ENCODE measurements at places on chromosomes 16 and 17.

- no peak for DNase-seq
Measured at GRCh38 chr17:1649844-1650501, at the start of gene RILP. RILP (minus strand) TSS chr17:1649866; CDS start chr17:1649804, 62 bp downstream.

DNA sequence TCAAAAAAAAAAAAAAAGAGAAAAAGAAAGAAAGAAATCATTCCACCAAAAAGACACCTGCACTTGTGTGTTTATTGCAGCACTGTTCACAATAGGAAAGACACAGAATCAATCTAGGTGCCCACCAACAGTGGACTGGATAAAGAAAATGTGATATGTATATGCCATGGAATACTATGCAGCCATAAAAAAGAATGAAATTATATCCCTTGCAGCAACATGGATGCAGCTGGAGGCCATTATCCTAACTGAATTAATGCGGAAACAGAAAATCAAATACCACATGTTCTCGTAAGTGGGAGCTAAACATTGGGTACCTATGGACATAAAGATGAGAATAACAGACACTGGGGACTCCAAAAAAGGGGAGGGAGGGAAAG, 5.7 kb upstream of the C16orf92 start:
- DNase-seq, result no peak

GRCh38 chr17:279776-280175, 72.8 kb downstream of the RPH3AL start:
- no peak for DNase-seq

- peak; percentile 52 for DNase-seq
Measured at GRCh38 chr17:30104575-30105339, 11.9 kb upstream of the NSRP1 start.

GRCh38 chr16:82043680-82044584, 8.9 kb downstream of the HSD17B2 start:
- no peak for DNase-seq

GRCh38 chr17:69577098-69577497, 162.6 kb downstream of the MAP2K6 start:
- no peak for DNase-seq

- DNase-seq, result no peak
Measured at GRCh38 chr17:65359016-65359415, 202.4 kb downstream of the AXIN2 start.

GRCh38 chr16:65045961-65046360, 75.9 kb downstream of the CDH11 start:
- DNase-seq, result no peak

GRCh38 chr17:13569398-13570123, 32.2 kb downstream of the HS3ST3A1 start:
- no peak for DNase-seq

DNA sequence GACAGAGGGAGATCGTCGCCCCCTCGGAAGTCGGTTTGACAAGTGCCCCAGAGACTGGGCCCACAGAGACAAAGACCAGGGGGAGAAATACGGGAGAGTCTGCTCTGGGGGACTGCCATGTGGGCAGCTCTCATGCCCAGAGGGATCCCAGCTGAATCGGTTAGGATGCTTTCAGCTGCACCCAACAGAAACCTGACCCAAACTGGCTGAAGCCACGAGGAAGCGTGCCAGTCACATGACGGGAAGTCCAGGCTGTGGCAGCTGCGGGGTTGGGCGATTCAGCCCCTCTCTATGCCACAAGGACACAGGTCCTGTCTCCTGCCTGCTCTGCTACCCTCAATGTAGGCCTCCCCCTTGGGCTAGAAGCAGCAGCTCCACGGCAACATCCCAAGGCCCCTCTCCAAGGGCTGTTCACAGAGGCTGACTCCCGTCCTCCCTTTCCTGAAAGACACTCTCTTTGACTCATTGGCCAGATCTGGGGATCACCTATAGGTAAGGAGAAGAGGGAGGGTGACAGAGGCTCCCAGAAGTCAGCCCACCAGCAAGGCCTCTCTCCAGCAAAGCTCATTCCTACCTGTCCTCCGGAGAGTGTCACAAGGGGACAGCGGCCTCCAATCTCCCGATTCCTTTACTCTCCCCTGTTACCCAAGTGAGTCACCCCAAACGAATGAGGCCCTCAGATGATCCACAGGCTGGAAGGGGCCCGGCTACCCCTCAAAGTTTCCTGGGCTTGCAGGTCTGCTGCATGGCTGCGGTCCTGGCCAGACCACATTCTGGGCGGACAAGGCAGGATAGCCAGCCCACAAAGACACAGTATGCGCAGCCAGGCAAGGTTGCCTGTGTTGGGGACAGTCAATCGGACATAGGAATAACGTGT, 75.8 kb downstream of the RBFOX3 start:
- DNase-seq, result no peak

- DNase-seq, result no peak
Measured at GRCh38 chr17:29384901-29385300, 5.3 kb upstream of the TAOK1 start.

DNA sequence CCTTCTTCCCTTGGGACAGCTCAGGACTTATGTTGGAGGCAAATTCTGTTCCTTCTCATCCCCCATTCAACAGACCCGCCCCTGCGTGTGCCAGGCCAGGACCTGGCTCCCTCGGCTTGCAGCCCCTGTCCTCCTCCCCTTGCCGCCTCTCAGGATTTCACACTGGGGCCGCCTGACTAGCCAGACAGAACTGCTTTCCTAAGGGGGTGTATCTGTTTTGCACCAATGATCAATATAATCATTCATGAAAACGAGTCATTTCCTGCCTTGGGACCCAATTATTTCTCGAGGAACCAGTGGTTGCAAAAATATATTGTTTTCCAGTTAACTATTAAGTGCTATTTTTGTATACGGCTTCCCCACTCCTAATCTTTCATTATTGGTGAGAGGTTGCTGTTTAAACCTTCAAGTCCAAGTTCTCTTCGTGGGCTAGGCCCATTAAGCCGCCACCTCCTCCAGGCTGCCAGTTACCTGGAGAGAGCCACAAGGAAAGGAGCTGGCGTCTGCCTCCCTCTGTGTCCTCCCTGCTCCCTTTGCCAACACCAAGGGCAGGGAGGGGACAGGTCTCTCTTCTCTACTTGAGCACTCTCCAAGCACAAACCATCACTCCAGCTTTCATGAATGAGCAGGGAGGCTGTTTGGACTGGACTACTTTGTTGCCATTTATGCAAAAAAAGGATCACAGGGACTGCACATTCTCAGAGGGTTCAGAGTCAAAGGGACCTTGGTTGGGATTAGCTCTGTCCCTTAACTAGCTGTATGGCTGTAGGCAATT, 8.9 kb downstream of the DCAKD start:
- DNase-seq, result no peak

DNA sequence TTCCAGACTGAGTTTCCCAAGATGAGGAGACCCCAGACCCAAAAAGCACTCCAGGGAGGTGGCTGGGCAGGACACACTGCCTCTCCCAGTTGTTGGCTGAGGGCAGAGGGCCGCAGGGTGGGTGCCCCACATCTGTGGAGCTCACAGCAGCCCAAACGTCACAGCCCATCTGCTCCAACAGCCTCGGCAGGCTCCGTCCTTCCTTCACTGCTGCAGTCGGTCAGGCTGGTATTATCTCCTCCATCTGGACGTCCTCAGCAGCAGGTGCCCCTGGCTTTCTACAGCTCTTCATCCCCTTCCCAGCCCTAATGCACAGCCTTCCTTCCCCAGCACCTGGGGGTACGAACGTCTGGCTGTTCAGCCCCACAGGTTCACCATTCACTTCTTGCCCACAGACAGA, 55.2 kb downstream of the PRMT7 start:
- DNase-seq, result no peak

GRCh38 chr17:12348476-12348875, 317.2 kb upstream of the MYOCD start:
- no peak for DNase-seq

DNA sequence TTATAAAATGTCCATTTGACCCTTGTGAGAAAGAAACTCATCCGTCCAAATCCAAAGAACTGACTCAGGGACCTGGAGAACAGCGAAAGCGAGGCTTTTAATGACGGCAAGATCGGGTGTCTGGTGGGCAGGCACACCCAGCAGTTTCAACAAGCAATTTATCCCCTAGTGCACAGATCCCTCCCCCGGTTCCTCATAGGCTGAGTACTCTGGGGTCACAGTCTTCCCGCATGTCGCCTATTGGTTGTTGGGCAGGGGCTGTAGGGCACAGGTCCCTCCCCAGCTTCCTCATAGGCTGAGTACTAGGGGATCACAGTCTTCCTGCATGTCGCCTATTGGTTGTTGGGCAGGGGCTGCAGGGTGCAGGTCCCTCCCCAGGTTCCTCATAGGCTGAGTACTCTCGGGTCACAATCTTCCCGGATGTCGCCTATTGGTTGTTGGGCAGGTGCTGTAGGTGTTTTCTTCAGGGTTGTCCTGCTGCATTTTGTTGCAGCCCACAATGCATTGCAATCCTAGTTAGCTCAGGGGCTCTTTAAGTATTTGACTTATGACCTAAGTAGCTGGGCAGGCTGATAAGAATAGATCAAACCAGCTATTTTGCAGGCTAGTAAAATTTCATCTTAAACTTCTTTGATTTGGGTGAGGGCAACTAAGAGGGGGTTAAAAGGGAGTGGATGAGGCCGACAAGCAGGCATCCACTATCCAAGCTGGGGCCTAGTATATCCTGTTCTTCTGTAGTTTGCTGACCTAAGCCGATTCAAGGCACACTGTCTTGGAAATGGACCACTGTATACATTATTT, 3.6 kb upstream of the UTS2R start:
- no peak for DNase-seq
